NCI-H2081 (cell line): ENCODE measurements at places on chromosomes 1 and 21.
A peak's percentile ranks its signal among the peaks of the same experiment; 100 is the strongest.

GRCh38 chr1:202275061-202275770, 66.5 kb downstream of the UBE2T start:
- DNase-seq: no peak

DNA sequence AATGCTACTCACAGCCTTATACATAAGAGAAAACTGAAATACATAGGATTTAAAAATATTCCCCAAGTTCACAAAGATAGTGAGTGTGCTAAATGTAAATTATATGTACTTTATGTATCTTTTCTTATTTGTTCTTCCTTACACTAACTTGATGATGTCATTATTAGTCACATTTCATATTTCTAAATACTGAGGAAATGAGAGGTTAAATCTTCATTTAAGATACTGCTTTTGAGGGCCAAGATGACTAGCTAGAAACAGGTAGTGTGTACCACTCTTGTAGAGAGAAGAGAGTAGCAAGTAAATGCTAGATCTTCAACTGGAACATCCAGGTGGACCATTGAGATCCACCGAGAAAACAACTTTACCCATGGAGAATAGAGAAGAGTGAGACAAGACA, 29.8 kb downstream of the PYHIN1 start:
- no peak for DNase-seq

- DNase-seq: no peak
These were observed 5.2 kb upstream of the ERRFI1 start for GRCh38 chr1:8031176-8031785.

DNA sequence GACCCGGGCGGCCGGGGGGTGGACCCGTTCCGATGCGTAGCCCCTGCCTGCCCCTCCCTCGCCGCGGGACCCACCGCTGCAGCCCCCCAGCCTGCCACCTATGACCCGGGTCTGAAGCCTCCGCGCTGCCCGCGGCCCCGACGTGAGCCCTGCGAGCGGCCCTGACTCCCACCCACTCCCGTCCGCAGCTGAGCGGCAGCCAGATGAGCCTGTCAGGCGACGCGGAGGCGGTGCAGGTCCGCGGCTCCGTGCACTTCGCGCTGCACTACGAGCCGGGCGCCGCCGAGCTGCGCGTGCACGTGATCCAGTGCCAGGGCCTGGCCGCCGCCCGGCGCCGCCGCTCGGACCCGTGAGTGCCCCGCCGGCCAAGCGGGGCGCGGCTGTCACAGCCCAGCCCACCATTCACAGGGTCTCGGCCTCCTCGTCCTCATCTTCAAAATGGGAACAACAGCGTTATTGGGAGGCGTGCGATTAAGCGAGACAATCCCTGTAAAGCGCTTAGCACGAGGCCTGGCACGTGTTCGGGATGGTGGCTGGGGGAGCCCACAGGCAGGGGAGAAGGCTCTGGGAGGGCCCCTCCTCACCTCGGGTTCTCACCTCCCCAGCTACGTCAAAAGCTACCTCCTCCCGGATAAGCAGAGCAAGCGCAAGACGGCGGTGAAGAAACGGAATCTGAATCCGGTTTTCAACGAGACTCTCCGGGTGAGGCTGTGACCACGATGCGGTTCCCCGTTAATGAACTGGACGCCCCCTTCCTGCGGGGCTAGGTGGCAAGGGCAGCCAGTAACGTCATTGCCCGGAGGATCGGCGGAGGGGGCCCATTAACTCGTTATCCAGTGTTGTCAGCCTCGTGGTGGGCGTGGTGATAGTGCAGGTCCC, 8.2 kb downstream of the SYTL1 start:
- DNase-seq: peak; percentile 55

DNA sequence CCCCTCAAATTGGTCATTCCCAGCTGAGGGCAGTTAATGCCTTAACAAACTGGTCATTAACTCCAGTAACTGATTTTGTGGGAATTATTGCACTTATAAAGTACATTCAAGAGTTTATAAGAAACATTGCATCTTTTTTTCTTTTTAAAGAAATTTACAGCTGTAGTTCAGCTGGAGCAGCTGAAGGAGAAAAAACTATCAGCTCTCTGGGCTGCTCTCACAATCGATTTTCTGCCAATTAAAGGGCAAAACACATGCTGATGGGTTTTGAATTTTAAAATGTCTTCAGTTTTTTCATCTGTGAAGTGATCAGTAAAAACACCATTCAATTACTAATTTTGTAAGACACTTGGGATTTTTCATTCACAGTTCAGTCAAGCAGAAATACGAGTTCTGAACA, 74.7 kb downstream of the KIFAP3 start:
- no peak for DNase-seq

DNA sequence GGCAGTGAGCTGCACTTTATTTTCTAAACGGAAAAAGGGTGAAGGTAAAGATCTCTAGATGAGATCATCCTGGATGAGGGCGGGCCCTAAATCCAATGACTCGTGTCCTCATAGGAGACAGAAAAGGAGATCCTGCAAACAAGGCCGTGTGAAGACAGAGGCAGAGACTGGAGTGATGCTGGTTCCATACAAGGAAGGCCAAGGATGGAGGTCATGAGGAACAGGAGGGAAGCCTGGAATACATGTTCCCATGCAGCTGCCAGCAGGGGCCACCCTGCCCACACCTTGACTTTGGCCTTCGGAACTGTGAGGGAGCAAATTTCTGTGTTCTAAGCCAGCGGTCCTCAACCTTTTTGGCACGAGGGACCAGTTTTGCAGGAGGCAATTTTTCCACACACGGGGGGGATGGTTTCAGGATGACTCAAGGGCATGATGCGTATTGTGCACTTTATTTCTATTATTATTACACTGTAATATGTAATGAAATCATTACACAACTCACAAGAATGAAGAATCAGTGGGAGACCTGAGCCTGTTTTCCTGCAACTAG, 94.3 kb downstream of the PSMG1 start:
- DNase-seq: no peak

DNA sequence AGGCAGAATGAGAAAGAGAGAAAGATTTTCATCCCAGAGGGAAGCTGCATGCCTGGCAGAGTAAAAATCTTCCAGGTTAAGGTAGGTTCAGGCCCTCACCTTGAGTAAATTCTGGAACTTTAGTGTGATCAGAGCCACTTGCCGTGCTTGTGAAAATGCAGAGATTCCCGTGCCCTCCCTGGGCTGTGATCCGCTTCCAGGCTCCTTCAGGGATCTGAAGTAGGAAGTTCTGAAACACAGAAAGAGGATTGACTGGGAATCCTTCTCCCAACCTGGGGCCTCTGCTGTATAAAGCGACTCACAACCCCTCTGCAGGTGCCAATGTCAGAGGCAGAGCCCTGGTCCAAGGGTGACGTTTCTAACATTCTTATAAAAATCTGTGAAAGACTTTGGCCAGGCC, 26.6 kb downstream of the NUAK2 start:
- DNase-seq: no peak

DNA sequence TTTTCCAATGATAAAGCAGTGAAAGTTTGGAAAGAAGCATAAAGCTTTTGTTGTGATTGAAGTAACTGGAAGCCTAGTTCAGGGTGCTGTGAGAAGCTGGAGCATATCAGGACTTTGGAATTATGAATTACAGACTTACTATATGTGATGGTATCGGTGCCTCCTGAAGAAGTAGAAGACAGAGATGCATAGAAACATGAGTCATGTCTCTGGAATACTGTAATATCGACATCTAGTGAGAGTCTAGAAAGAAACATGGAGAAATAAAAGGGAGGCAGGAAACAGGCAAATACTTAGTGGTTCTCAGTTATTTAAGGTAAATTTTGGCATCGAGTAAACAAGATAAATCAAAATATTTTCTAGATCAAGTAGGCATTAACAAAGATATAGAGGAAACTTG, 103.0 kb downstream of the CAMTA1 start:
- DNase-seq: no peak

DNA sequence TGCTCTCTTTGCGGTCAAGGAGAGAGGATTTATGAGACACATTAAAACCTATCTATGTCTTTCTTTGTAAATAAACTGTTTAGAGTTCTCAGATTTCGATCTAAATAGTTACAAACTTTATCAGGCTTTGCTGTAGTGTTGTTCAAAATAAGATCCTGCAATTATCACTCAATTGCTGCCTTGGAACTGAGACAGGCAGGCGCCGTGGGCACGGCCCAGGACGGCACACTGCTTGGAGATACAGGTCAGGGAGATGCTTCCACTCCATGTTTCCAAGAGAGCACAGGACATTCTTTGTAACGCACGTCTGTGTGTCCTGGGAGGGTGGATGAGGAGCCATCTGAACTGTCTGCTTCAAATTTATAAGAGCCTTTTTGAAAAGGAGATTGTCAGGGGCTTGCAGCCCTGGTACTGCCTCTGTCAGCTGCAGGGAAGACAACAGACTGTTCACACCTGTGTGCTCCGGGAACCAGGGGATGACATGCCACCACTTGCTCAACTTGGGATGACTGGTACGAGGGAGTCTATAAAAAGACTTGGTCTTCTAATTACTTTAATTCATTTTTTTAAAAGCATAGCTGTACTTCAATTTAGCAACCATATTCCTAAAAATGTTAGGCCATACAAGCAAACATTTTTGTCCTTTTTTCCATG, 472.9 kb upstream of the RUNX1 start:
- DNase-seq: no peak

DNA sequence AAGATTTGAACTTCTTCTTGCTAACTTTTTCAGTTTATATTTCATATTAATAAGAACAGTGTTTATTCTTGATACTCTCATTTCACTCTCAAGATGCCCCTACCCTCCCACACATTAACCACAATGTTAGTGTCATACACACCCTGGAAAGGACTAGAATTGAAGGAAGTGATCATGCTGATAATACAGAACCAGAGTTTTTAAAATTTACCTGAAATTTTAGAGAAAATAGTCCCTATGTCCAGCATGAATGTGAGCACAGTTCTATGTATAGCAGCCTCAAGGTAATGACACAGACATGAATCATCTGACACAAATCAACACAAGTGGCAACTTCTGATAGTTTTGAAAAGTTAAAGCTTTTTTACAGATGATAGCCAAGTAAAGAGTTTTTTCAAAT, 26.0 kb downstream of the RGS1 start:
- DNase-seq: no peak

GRCh38 chr1:225290244-225290643, 137.6 kb downstream of the LBR start:
- DNase-seq: no peak

- DNase-seq: no peak
These were observed 105.9 kb downstream of the LAMC2 start for GRCh38 chr1:183291802-183292514.

GRCh38 chr1:166626711-166627110, 212.6 kb upstream of the POGK start:
- DNase-seq: no peak
